ENCODE measurements at places on chromosomes 3 and 15.

DNA sequence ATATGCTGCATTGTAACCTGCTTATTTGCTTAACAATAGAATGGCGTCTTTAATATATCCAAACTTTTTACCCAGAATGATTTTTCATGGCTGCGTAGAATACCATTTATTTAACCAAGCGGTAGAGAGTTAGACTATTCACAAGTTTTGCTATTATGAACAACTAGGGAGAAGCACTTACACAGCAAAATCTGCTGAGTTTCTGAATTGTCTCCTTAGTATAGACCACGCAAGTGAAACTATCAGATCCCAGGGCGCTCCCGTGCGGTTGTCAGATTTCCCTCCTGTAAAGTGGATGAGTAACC is 12.6 kb upstream of the ADPGK start:
- DNase-seq, result peak; percentile 28

- no peak for DNase-seq
Observed at GRCh38 chr15:85871545-85871944, 76.8 kb upstream of the KLHL25 start.

DNA sequence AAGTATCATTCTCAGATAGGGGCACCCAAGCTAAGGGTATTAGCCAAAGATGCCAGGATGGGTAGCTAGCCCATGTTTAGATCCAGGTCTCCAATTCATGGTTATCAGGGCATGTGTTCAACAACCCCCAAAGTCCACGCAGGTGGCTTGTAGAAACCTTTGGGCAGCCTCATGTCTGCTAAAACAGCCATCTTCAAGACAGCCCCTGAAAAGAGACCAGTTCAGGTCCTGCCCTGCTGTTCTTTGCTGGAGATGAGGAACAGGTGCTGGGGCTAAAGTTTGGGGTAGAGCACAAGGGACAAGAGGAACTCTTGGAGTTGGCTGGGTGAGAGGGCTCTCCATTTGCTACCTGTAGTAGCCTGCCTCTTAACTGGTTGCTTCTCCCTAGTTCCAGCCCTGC is 4.6 kb downstream of the PPM1M start:
- no peak for DNase-seq

DNA sequence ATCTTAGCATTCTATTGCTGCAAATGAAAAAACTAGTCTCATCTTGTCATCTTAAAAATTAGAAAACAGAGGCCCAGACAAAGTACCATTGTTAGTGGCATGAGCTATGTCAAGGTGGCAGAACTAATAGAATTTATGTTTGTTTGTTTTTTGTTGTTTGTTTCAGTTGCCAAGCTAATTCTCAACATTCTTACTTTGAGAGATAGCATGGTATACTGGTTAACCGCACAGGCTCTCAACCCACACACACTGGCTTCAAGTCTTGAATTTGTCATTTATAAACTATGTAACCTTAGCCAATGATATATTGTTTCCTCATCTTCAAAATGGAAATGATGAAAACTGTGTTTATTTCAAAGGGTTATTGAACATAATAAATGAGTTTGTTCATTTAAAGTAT is 367.6 kb upstream of the PLSCR5 start:
- DNase-seq, result peak; percentile 50

GRCh38 chr3:151293127-151293526 is 14.8 kb upstream of the P2RY14 start:
- DNase-seq, result no peak

- peak; percentile 53 for DNase-seq
Observed at GRCh38 chr3:127456471-127457093, 134.0 kb downstream of the TPRA1 start.

GRCh38 chr15:33119273-33119672 is 75.2 kb downstream of the FMN1 start:
- DNase-seq, result no peak

GRCh38 chr3:184726497-184726896 is 14.6 kb upstream of the MAGEF1 start:
- DNase-seq, result no peak
